ENCODE measurements at places on chromosomes 3 and 15.

- no peak for DNase-seq
Measured at GRCh38 chr15:100665570-100665969, 63.2 kb downstream of the ASB7 start.

GRCh38 chr3:54906763-54907162, 21.1 kb downstream of the LRTM1 start:
- no peak for DNase-seq

DNA sequence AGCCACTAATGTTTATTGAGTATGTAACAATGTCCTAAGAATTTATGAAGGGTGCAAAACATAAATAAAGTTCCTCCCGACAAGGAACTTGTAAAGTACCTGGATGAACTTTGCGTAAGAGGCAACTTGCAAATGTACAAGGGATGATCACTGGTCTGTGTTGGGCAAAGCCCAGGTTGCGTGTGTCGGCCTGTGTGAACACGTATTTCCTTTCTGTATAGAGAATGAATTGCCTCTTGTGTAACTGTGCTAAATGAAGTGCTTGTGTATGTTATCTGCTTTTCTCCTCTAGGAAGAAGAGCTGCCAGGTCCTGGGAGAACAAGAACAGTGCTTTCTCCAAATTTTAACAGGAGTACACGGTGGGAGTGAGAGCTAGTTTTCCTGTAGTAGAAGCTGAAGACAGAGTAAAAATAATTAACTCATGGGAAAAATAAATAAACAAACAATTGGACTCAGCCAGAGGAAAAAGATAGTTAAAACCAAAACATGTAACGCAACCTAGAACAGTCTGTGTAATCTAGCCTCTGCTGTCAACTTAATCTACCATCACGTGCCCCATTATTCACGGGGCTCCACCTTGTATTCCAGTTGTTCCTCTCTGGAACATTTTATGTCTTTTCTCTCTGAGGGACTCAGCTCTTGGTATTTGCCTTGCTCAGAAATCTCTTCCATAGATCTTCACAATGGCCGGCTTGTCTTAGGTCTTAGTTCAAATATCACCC, 83.7 kb upstream of the RASGRP1 start:
- DNase-seq, result no peak

GRCh38 chr3:73045391-73045790, 16.1 kb upstream of the EBLN2 start:
- DNase-seq, result no peak

DNA sequence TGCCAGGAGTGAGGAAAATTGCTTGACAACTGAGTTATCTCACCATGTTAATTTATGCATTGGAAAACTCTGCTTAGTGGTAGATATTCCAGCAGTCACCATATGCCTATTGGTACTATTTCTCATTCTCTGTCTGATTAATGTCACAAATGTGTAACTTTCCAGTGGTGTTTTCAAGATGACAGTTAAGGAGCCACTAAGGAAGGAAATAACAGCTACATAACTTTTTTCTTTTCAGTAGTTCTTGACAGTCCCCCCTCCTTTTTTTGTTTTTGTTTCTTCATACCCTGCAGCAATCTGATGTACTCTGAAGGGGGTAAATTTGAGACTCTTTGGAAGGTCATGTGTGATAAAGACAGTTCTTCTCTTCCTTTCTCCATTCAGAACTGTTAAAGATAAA, 13.1 kb downstream of the RASA2 start:
- no peak for DNase-seq

GRCh38 chr15:37103475-37104423, 3.4 kb upstream of the MEIS2 start:
- DNase-seq, result no peak

DNA sequence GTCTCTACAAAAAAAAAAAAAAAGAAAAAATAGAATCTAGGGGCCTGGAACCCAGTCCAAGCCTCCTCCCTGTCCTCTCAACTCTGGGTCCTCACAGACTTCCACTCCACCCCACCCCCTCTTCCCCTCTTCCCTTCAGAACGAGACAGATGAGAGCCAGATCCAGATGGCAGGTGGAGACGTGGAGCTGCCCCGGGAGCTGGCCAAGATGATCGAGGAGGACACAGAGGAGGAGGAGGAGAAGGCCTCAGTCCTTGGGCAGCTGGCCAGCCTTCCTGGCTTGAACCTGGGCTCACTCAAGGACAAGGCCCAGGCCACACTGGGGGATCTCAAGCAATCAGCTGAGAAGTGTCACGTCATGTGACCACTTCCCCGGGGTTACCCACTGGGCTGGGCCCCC, 3.6 kb downstream of the CPLX3 start:
- no peak for DNase-seq

DNA sequence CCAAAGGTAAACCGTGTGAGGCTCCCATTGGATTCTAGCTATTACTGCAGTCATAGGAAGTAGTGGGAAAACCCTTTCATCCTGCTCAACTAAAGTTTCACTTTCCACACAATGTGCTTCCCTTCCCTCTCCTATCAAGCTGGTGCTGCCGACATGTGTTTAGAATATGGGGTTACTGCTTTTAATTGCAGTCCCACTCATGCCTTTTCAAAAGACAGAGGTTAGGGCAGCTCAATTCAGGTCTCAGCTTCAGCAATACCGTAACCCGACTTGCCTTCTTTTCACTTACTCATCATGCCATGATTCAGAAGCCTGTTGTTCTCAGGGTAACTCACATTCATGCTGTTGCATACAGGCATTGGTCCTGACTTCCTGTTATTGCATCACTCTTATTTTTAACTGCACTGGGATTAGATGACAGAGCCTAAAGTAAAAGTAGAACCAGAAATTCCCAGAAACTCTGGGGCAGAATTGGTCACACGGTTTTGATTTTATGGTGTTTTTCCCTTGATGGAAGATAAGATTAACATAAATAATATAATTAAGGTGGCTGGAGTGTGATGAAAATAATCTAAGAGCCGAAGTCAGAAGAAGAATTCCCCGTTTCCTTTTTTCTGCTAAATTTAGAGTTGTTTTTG, 45.7 kb downstream of the C2CD4B start:
- DNase-seq, result no peak

GRCh38 chr3:43765521-43765971, 74.8 kb downstream of the ABHD5 start:
- DNase-seq, result no peak

DNA sequence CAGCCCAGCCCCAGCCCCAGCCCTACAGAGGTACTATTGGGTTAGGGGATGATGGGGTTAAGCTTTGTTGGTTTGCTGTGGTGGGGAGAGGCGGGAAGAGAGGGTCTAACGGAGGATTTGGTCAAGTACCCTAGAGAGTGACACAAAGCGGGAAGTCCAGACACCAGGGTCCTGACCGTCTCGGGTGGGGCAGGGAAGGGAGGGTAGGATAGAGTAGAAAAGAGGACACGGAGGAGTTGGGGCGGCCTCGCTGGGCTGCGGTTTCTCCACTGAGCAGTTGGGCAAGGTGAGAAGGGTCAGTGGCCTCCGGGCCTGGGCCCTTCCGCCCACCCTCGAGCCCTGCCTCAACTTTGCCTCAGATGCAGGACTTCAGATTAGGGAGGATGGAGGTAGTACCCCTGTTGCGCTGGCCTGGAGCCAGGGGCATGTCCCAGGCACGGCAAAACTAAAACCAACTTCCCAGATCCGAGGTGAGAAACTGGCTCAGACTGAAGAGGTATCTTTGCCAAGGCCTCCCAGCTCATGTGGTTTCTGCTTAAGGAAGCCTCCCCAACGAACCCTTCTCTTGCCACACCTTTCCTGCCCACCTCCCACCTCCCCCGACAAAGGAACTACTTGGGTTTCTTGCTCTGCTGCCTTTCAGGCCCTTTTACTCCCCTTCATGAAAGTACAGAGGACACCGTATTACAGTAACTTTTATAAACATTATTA, 551 bp downstream of the PML start:
- DNase-seq, result no peak

All from stimulated activated CD4-positive, alpha-beta T cell treated with anti-CD3 and anti-CD28 coated beads, Interleukin-4, amount 100 ng/mL, for 1 hour (primary cell).